ENCODE measurements at places on chromosomes 6 and 20.
A peak's percentile ranks its signal among the peaks of the same experiment; 100 is the strongest.

DNA sequence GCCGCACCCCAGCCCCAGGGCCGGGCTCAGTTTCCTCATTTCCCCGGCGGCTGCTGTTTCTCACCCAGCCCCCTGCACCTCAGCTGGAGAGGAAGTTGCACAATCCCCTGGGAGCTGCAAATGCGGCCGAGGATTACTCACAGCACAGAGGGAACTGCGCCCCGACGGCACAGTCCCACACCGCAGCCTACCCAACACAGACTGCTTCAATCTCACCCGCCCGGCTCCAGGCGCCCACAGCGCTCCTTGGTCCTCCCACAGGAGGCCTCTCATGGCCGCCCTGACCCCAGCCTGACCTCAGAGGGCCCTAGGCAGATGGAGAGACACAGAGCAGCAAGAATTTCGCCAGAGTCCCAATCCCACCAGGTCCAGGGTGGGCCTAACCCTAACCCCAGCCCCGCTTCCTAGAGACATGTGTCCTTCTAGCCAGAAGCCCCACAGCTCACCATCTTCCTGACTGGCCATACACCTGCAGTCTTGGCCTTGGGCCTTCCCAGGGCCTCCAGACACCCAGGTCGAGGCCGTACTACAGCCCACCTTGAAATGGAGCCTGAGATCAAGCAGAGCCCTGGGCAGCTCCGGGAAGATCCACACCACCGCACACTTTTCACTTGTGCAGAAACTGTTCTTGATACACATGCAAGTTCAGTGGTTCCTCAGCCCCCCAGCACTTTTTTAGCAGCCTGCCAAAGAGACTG, 11.7 kb downstream of the TFEB start:
- no peak for DNase-seq

- no peak for DNase-seq
These were observed 294.4 kb downstream of the SMOC2 start for GRCh38 chr6:168735268-168735949.

GRCh38 chr6:17064975-17065374, 36.9 kb upstream of the STMND1 start:
- no peak for DNase-seq

DNA sequence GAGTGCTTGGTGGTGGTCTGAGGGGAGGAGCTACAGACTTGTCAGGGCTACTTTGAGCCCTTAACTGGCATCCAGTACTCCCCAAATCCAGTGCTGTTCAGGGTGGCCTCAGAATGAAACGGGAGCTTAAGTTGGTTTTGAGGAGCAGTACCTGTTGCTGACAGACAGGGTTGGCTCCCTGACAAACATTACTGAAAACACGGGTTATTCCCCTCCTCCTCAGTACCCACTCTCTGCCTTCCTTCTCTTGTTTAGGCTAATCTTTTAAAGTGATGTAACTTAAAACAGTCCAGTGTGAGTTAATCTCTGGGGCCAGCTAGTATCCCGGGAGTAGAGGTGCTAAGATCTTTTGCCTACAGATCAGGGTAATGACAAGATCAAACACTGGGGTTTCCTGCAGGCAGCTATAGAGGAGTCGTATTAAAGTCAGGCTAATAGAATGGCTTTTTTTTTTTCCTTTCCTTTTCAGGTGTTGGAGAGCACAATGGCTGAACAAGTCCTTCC, 3.7 kb downstream of the TNFAIP3 start:
- DNase-seq, result peak; percentile 62

- DNase-seq, result no peak
These were observed 705.3 kb downstream of the KIF16B start for GRCh38 chr20:15867899-15868298.

DNA sequence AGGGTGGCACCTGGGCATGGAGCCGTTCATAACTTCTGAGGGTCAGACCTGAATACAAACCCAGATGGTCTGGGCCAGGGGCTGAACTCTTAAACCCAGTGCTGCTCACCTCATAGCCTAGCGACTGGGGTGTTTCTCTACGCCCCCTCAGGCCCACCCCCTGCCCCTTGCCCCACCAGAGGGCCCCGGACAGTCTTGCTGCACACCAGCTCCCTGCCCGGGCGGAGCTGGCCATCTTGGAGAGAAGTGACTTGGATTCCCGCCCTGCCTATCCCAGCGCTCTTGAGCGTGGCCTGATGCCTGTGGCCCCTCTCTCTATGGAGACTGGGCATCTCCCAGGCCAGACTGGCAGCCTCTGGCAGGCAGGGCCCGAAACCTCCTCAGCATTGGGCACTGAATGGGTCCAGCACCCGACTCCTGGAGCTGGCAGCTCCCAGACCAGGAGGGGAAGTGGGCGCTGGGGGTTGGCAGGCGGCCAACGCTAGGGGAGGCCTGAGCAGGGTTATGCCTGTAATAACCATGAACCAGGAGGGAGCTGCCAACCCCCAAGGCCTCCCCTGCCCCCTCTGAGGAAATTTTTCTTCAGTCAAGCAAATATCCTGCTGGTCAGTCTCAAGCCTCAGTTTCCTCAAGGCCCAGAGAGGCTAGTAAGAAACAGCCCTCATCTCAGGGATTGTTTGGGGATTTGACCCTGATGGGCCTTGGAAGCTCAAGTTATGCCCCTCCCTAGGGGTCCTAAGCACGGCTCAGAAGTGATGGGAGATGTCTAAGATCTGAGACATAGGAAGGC, 169.5 kb downstream of the VEGFA start:
- no peak for DNase-seq

DNA sequence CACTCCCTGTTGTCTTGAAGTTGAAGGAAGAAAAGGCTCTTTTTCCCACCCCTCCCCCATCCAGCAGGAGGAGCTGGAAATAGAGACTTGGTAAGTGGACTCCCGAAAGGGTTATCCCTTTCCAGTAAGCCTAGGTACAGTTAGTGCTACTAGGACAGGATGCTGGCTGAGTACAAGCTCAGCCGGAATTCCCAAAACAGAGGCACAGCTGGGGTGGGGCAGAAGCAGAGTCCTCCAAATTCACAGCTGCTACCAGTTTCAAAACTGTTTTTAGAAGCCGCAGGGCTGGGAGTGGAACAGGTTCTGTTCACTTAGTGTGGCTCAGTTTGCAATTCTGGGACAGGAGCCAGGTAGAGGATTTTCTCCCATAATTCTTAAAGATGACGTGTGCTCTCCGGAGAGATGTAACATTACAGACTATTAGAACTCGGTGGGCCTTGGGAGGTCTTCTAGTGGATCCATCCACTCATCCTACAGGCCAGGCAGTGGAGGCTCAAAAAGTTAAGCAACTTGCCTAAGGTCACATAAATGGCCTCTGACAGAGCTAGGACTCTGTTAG, 19.0 kb upstream of the UTRN start:
- DNase-seq, result no peak

DNA sequence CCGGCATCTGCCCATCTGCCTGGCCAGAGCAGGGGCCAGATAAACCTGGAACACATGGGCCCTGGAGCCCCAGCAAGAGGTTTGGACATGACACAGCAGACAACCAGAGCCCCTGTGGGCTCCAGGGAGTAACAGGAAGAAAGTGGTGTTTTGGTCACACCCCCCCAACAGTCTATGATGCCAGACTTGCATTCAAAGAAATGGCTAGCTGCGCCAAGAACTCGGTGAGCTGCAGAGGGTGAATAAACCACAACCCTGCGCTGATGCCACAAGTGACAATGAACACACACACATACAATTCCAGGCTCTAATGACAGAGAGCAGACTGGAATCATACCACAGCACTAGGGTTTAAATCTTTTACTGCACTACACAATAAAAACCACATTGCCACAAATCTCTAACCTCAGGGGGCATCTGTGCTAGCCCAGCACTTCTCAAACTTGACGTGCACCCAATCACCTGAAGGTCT, 34.0 kb downstream of the TRERF1 start:
- DNase-seq, result peak; percentile 49

GRCh38 chr6:36976007-36976264, 10.1 kb downstream of the MTCH1 start:
- DNase-seq, result no peak

DNA sequence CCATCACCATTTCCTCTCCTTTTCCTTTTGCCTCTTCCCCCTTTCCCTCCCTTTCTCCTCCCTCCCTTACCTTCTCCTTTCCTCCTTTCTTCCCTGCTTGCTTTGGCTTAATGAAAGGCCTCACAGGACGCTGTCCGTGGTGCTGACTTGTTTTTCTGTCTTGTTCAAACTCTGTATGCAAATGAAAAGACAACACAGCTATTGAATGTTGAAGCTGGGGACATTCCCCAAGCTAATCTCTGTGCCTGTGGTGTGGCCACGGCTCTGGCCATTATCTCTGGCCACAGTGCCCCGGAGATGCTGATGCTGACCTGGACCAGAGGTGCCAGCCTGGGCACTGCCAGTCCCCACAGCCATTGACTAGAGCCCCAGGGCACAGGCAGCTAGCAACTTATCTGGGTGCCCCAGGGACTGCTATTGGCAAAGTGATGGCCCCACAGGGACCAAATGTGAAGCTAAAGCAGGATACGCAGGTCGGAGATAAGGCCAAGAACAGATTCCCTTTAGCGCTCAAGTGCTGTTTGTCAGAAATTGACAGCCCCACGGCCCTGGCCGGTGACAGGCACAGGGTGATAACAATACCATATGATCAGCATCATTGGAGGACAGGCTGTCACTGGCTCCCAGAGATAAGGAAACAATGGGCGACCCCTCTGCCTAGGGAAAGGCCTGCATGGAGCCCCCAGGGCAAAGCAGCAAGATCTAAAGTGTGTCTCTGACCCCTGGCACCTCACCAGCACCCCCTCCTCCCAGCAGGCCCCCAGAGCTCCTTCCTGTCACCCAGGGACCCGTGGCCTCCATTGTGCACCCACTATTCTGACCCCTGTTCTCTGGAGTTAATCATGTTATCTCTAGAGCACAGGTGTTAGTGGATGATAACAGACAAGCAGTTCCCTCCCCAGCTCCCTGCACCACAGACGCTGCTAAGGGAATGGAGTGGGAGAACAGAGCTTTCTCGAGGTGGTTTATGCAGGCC, 31.6 kb upstream of the SLC32A1 start:
- peak; percentile 40 for DNase-seq

DNA sequence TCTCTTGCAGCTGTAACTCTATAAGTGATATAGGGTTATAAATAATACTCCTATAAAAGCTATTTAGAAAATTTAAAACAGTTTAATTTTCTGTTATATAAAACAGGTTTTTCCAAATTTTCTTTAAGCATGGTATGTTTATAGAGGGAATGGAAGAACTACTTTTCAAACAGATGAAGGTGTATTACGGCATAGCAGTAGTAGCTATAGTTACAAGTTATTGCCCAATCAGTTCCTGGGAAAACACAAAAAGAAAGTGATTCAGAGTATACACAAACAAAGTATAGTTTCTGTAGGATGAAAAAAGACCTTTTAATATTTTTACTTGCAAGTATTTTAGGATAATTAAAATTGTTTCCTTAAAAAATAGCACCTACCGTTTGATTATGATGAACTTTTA, 9.8 kb downstream of the SLC17A5 start:
- DNase-seq, result no peak

GRCh38 chr6:16572317-16572716, 188.9 kb downstream of the ATXN1 start:
- no peak for DNase-seq

DNA sequence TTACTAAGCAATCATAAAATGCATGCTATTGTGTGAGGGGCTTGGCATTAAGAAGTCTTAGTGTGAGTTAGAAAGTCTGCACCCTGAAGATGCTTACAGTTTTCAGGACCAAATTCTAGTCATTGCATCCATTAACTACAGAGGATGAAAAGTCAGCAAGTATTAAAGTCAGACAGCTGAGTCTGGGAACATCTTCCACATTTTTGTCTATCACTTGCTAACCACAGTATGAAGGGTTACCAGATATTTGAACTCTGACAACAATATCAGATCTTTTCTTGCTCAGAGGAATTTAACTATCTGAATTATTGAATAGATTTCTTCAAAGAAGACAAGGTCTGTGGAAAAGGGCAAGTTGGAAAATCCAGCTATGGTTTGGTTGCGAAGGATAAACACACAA, 264.4 kb downstream of the BTBD9 start:
- no peak for DNase-seq

DNA sequence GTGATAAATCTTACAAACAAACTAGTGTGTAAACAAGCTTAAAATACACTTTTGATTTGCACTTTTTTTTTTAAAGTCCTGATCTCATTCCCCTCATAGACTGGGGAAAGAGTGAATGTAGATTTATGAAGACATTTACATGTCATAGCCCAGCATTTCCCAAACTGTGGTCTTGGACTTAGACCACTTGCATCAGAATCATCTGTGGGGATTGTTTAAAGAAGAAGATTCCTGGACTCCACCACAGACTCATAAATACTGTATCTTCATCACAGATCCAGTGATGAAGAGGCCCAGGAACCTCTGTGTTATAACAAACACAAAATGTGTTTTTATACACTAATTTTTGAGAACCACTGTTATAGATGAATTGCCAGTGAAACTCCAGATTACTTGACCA, 99.5 kb downstream of the KCNQ5 start:
- no peak for DNase-seq

DNA sequence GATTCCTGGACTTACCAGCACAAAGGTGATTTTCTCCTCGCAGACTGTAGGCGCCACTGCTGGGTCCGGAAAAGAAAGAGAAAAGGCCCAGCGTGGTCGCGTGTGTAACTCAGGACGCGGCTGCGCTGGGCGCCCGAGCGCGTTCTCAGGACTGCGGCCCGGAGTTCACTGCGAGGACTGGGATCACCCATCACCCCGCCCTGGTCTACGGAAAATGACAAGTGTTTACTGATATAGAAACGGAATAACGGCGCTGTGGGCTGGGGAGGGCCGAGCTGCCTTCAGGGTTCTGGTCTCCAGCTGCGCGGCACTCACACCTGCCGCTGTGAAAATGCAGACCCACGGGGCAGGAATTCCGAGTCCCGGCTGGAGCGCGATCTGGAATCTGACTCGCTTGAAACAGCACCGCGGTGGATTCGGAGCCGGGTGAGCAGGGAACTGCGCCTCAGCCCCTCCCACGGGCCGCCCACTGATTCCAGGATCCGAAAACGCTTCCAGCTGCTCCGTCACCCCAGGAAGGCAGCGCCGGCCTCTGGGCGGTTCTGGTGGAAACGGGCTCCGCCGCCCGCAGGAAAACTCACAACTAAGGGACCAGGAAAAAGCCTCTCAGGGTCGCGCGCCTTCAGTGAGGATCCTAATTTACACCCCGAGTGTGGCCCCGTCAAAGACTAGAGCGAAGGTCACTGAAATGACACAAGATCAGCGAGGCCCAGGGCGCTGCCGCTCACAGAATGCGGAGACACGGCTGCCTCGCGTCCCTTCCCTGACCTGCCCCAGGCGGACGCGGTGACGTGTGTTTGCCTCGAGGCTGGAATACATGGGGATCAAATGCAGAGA, 34.5 kb downstream of the HLA-A start:
- DNase-seq, result peak; percentile 58

- no peak for DNase-seq
These were observed 467.4 kb upstream of the PLCB4 start for GRCh38 chr20:8601542-8601912.

GRCh38 chr6:148491638-148492251, 149.1 kb downstream of the SASH1 start:
- no peak for DNase-seq

DNA sequence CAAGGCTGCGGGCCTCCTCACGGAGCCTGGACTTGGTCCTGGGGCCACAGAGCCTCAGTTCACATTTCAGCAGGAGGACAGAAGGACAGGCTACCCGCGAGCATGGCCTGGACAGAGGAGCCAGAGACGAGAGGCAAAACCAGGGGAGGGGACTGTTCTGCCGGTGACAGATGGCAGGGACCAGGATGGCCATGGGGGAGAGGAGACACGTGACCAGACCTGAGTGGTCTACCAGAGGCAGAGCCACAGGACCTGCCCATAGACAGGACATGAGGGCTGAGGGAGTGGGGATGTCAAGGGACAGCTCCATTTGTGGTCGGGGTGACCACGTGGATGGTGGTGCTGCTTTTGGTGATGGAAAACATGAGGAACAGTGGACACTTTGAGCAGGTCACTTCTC, 207.9 kb downstream of the NFATC2 start:
- no peak for DNase-seq

- no peak for DNase-seq
These were observed 4.7 kb downstream of the MRPS18A start for GRCh38 chr6:43682724-43683429.
